ENCODE measurements at places on chromosomes 3 and 15. TPM values are rescaled to one million over a fixed set of nuclear protein-coding genes. Genes with fewer than 3 reads are reported as not detected.

LRRC31 gene
- 0.43 TPM for total RNA-seq

DNA sequence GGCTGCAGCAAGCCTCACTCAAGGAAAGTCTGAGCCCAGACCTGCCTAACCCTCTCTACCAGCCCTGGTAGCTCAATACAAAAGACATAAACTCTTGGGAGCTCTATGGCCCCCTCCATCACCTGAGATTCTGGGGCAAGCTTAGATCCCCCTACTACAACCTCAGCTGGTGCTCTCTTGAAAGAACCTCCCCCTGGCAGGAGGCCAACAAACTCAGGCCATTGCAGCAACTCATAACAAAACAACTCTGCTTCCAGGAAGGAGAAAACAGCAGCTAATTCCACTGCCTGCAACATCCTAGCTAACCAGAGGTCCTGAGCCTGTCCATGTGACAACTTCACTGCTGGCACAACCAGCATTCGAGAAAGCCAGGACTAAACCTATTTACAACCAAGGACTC, 169.2 kb downstream of the ROBO1 start:
- H3K27me3 ChIP-seq, result no peaks in the 10 kb centered on the region
- no peaks in the 10 kb centered on the region for H3K4me1 ChIP-seq
- DNase-seq, result peak; percentile 77
- H3K4me3 ChIP-seq, result no peak overlapping the region
- H3K27ac ChIP-seq, result no peak overlapping the region

DNA sequence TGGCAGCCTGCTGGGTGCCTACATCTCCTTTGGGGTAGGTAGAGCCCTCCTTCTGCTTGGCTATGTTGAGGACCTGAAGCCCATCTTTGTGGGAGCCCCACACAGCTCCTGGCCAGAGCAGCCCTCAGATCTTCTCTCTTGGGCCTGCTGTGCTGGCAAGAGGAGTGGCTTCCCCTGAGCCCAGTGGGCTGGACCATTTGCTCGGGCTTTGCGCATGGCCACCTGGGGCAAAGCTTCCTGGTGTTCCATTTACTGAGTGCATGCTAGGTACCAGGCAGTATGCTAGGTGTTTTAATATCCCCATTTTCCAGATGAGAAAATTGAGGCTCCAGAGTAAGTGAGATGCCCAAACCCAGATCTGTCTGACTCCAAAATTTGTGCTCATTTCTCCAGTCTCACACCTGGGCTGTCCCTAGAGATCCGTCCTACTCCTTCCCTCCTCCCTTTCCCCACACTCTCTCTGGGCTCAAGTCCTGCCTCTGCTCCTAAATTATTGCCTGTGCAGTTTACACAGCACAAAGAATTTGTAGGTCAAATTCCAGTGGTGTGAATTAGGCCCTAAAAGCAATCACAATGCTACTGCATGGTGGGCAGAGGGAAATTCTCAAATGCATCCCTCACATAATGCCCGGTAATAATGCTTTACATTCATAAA, 39.7 kb downstream of the SLC28A1 start:
- DNase-seq, result no peak
- H3K27me3 ChIP-seq, result no peaks in the 10 kb centered on the region
- H3K36me3 ChIP-seq, result no peaks in the 10 kb centered on the region
- H3K4me3 ChIP-seq, result no peak overlapping the region

- no peaks in the 10 kb centered on the region for H3K27me3 ChIP-seq
- no peak for DNase-seq
- H3K36me3 ChIP-seq, result no peaks in the 10 kb centered on the region
- H3K4me1 ChIP-seq, result no peaks in the 10 kb centered on the region
Observed at GRCh38 chr15:55998478-55998877, 5.1 kb upstream of the NEDD4 start.

PLSCR2 gene
- not detected for total RNA-seq

SKOR1 gene
- total RNA-seq, result 0.46 TPM

ASB14 gene
- total RNA-seq, result 1.4 TPM

SLC28A2 gene
- total RNA-seq, result 0.28 TPM

MUSTN1 gene
- 10.9 TPM for total RNA-seq

SCG3 gene
- 1.3 TPM for total RNA-seq

KCTD6 gene
- total RNA-seq, result 7.2 TPM

CAMKV gene
- 0.34 TPM for total RNA-seq
